Fibroblast of lung (primary cell): ENCODE measurements at places on chromosomes 16 and 17. TPM values are rescaled to one million over a fixed set of nuclear protein-coding genes. Genes with fewer than 3 reads are reported as not detected.

- H3K27ac ChIP-seq, result no peak overlapping the region
- no peaks in the 10 kb centered on the region for H3K36me3 ChIP-seq
- H3K4me3 ChIP-seq, result no peak overlapping the region
- peak; percentile 18 for DNase-seq
These were observed 1389.4 kb upstream of the GOT2 start for GRCh38 chr16:60123392-60124023.

DNA sequence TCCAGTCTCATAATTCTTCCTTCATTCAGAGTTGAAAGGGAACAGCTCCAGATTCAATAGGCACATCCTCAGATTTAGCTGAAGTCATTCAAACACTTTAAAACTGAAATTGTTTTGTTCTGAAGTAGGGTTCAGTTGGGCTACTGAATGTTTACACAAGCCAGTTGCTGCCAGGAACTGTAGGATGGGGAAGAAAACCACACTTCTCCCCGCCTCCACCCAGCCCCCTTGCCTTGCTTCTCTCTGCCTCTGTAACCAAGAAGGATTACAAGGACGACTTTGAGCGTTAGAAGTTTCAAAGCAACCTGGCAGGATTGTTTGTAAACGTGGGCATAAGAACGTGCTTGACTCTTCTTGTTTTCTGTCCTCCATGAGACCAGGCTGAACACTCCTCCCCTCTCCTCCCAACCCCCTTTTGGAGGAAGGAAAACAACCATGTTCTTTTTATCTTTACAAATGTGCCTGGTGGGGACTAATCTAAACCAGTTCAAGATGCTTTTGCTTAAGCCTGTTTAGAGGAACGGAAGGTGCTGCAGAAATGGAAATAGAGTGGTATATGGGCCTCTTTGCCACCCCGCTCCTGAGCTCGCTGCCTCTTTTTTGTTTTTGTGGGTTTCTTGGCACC, 287.9 kb downstream of the FTO start:
- DNase-seq, result peak; percentile 84
- no peak overlapping the region for H3K4me3 ChIP-seq

GRCh38 chr17:44932096-44932786, 15.3 kb downstream of the KIF18B start:
- no peaks in the 10 kb centered on the region for H3K27me3 ChIP-seq
- DNase-seq, result no peak
- no peaks in the 10 kb centered on the region for H3K4me1 ChIP-seq
- peaks cover 18% of the 10 kb centered on the region for H3K36me3 ChIP-seq
- no peak overlapping the region for H3K4me3 ChIP-seq

DNA sequence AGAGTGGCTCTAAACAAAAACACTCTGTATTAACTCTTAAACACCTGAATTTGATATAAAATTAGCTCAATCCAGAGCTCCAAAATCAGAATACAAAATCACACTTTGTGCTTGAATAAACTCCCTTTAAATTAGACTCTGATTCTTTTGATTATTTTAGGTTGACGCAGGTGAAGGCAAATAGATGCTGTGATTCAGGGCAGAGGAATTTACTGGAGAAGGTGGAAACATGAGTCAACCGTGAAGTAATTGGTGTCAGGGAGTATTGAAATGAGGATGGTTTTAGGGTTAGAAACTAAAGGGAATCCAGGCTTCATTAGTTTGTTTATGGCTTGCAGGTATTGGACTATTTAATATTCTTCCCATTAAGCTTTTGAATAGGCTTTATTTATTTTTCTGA, 37.1 kb upstream of the TEKT1 start:
- no peak overlapping the region for H3K27ac ChIP-seq
- no peaks in the 10 kb centered on the region for H3K27me3 ChIP-seq

DNA sequence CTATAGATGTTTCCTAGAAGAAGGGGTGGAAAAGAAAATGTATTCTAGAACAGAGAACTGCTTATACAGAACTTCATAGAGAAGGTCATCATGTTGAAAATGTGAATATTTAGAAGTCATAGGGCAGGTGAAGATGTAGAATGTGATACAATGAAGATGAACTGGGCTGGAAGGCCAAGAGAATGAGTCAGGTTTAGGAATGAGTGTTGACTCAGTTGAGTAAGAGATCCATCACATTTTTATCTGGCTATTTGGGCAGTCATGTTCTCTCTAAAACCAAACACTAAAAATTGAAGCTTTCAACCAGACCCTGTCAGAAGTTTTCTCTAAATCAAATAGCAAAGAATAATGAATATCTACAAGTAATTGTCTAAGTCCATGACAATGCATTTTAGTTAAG, 660.5 kb downstream of the KCNJ2 start:
- no peaks in the 10 kb centered on the region for H3K4me1 ChIP-seq
- no peak overlapping the region for H3K4me3 ChIP-seq
- no peak for DNase-seq
- no peaks in the 10 kb centered on the region for H3K27me3 ChIP-seq

DNA sequence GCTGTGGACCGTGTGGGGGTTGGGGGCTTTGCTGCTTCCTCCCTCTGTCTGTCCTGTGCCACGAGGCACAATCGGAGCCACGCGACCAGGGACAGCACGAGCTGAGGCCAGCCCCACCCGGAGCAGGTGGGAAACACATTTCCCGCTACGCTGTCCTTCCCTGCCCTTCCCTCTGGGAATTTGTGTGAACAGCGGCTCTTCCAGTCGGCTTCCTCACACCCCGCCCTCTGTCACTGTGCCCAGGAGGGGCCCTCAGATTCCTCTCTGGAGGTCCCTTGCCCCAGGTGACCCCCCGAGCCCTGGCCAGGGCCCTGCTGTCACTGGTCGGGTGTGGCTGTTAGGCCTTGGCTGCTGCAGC, 19.6 kb downstream of the SPIRE2 start:
- no peak for DNase-seq
- H3K4me3 ChIP-seq, result no peak overlapping the region
- H3K36me3 ChIP-seq, result no peaks in the 10 kb centered on the region
- no peak overlapping the region for H3K27ac ChIP-seq

- no peak for DNase-seq
- H3K4me3 ChIP-seq, result no peak overlapping the region
- H3K27ac ChIP-seq, result no peak overlapping the region
- H3K36me3 ChIP-seq, result peaks cover 6% of the 10 kb centered on the region
- no peaks in the 10 kb centered on the region for H3K27me3 ChIP-seq
- no peaks in the 10 kb centered on the region for H3K4me1 ChIP-seq
These were observed 31.2 kb downstream of the MNT start for GRCh38 chr17:2369551-2370210.

GRCh38 chr17:35714988-35715387, 16.5 kb upstream of the RASL10B start:
- DNase-seq, result no peak
- H3K27me3 ChIP-seq, result no peaks in the 10 kb centered on the region
- H3K27ac ChIP-seq, result no peak overlapping the region
- H3K36me3 ChIP-seq, result peaks cover 2% of the 10 kb centered on the region

- no peak for DNase-seq
- peak overlapping the region; percentile 100 for H3K4me3 ChIP-seq
- H3K36me3 ChIP-seq, result peaks cover 30% of the 10 kb centered on the region
- H3K27ac ChIP-seq, result peak overlapping the region; percentile 86
These were observed 616 bp downstream of the ACTG1 start for GRCh38 chr17:81511804-81512561.

DNA sequence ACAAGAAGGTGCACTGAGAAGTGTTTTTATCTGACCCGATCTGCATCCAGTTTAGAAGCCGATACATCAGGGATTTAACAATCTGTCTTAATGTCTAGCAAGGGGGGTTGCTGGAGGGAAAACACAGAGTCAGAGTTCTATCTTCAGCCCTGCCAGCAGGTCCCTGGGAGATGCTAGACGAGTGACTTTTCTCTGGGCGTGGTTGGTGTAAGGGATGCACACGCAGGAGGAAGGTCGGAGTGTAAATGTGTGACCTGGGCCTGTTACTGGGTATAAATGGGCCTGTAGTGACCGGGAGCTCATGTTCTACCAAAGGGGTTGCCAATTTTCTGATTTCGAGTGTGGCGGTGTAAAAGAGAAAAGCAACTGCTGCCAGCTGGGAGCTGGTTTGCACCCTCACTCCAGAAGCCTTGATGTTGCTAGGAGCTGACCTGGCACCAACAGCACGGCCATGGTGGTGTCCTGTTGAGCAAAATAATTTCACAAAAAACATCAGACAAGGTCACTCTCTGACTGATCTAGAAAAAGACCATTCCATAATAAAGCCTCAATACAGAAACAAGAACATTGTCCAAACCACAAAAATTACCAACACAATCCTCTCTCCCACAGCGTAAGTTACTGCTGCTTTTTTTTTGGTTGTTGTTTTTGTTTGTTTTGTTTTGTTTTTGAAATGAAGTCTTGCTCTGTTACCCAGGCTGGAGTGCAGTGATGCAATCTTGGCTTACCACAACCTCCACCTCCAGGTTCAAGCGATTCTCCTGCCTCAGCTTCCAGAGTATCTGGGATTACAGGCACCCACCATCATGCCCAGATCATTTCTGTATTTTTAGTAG, 1.3 kb upstream of the KCTD13 start:
- no peaks in the 10 kb centered on the region for H3K36me3 ChIP-seq
- H3K4me1 ChIP-seq, result peaks cover 14% of the 10 kb centered on the region
- peak overlapping the region; percentile 69 for H3K4me3 ChIP-seq

DNA sequence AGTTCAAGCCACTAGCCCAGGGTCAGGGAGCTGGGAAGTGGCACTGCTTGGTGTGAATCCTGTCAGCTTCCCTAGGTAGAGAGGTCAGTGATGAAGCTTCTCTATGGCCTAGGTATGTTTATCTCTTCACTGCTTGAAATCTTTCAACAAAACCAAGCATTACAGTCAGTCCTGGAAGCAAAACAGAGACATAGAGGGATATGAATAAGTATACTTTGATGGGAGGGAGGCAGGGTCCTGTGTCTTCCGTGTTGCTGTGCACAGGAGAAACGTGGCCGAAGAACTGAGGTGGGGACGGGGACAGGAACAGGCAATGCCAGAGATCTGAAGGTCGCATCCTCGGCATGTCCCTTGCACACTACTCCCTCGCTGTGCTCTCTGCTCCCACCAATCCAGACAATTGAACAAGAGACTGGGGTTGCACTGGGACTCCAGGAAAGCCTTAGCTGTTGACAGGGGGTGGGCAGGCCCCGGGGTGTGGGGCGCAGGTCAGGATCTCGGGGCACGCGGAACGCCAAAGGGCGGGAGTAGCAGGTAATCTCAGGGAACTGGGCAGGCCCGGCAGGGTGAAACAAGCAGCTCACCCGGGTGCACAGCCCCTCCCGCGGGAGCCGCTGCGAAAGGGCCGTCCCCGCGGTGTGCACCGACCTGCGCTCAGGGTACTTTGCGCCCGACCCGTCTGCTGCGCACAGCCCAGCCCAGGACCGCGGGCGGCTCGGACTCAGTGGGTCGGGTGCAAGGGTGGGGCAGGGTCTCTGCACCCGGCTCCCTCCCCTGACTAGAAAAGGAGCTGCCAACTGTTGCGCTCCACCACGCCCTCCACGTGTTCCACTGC, at the start of gene MT1H:
Gene MT1H, plus strand, starts transcription at position 810 of the 835 bp plus-strand sequence. CDS start 71 bp downstream, outside the sequence.
- H3K4me1 ChIP-seq, result peaks cover 7% of the 10 kb centered on the region
- peaks cover 31% of the 10 kb centered on the region for H3K27me3 ChIP-seq
- no peak within 1 kb of the TSS for H3K27ac ChIP-seq
- no peak within 1 kb of the TSS for H3K4me3 ChIP-seq
- DNase-seq, result no peak

The KRTAP4-9 gene
- polyA plus RNA-seq, result not detected in 2 replicates

The TBC1D3G gene
- polyA plus RNA-seq, result not detected in 2 replicates

The RASL10B gene
- 0.44 and 0.78 TPM in 2 replicates for polyA plus RNA-seq

The LRRC75A gene
- 0.64 and 1.7 TPM in 2 replicates for polyA plus RNA-seq
